ENCODE measurements at places on chromosomes 7 and 10.

DNA sequence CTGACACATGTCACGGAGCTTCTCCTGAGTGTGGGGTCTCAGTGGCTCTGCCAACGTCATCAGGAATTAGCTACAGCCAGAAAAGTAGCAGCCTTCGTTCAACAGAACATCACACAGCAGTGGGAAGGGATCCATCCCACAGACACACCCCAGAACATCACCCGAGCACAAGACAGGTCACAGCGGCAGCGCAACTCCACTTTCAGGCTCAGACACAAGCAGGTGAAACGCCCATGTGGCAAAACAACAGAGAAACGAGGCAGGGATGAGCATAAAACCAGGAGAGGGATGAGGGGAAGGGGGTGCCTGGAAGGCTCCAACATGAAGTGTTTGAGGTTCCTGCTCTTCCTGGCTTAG is 44.8 kb downstream of the CAMK2B start:
- no peak for DNase-seq

DNA sequence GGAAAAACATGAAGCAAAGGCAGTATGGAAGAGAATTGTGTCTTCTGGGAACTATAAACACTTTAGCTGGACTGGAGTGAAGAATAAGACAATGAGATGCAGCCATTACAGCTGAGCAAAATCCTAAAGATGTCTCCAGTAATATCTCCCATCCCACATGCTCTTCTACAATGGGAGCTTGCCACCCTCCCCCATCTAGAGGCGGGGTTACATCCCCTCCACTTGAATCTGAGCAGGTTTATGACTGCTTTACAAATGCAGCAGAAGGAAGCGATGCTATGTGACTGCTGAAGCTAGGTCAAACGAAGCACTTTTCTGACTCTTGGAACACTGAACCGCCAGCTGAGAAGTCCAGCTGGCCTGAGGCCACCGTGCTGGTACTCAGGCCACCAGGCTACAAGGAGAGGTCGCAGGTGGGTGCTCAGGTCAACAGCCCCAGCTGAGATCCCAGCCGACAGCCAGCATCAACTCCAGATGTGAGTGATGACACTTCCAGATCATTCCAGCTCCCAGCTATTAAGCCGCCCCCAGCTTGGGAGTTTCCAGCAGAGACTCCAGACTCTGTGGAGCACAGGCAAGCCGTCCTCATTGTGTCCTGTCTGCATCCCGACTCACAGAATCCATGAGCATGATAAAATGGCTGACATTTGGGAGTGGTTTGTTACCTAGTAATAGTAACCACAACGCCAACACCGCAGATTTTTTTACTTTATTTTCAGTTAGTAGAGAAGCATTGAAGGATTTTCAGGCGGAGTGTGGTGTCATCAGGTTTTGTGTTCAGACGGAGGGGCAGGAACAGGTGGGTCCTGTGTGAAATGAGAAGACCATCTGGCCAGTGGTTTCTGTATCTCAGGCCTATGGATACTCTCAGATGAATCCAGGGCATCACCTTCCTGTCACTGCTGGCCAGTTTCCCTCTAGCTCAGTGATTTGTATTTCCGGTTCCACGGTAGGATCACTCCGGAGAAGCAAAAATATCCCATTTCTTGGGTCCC is 89.3 kb downstream of the NPY start:
- DNase-seq = no peak

DNA sequence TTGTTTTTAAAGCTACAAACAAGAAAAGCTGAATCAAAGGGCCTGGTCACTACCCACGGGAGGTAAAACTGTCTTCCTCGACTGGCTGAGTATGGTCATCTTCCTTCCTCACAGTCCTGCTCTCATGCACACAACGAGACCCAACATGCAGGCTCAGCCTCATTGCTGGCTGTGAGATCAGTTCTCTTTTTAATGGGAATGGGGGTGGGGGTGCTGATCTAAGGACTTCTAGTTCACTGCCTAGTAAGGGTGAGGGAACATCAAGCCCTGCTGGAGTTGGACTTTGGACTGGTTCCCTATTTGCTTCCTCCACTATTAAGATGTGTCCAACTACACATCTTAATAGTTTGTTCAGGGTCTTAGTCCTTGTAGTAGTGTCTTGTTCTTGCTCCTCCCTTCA is 48.2 kb downstream of the ABCB4 start:
- DNase-seq = no peak

DNA sequence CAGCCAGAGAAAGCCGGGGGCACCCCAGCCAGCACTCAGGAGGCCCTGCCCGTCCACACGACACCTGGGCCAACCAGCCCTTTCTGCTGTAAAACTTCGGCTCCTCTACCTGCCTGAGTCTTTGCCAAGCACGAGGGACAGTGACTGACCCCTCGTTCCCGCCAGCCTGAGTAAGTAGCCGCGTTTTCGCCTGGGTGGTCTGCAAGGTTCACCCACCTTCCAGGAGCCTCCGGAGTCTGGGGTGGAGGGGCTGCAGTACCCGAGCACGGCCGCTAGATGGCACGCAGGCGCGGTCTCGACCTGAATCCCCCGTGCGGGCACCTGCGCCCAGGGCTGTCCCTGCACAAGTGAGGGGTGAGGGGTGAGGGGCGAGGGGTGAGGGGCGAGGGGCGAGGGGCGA is 192.7 kb downstream of the PTPRN2 start:
- no peak for DNase-seq

DNA sequence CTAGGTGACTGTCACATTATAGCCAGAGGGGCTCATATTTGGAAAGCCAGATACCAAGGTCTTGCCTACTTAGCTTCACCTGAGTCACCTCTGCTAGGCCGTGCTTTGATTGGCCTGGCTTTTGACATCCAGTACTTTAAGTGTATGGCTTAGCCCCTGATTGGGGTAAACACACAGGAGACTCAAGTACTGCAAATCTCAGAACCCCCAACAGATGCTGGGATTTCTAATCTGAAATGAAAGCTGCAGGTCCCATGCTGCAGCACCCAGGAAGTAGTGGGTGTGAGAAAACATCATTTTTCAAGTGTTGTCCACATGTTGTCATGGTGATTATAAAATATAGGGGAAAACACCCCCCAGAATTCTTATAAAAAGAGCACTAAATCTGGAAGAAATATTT is 76.2 kb downstream of the WIPF3 start:
- DNase-seq = no peak

DNA sequence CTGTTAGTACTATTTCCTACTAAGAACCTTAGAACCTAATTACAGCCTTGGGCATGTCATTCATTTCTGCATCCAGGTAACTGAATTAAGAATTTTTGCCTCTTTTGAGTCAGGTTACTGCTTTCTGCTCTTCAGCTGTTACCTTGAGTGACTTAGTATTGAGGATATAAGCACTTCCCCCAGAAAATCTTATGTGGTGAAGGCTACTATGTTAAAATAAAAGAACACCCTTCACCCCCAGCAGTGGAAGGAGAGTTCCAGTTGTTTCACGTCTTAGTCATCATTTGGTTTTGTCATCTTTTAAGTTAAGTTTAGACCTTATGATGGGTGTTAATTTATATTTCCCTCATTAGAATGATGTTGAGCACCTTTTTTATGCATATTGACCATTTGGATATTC is 82.8 kb downstream of the GLCCI1 start:
- no peak for DNase-seq

- no peak for DNase-seq
Measured at GRCh38 chr7:90843472-90843871, 247.4 kb downstream of the CDK14 start.

DNA sequence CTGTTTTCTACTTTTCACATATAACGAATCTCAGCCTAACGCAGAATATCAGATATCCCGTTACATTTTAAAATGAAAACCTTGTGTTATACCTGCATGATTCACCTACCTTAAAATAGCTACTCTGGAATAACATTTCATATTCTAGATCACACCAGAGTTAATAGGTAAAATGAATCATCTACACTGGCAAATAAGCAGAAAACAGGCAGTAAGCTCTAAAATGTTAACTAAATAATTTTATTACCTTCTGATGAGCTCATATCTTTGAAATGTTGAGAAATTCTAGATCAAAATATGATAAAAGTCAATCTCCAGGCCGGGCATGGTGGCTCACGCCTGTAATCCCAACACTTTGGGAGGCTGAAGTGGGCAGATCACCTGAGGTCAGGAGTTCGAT is 71.3 kb downstream of the CPEB3 start:
- DNase-seq = no peak

GRCh38 chr10:30979956-30980355 is 51.7 kb downstream of the ZNF438 start:
- no peak for DNase-seq

GRCh38 chr10:8726779-8727084 is 672.2 kb downstream of the GATA3 start:
- peak; percentile 26 for DNase-seq

DNA sequence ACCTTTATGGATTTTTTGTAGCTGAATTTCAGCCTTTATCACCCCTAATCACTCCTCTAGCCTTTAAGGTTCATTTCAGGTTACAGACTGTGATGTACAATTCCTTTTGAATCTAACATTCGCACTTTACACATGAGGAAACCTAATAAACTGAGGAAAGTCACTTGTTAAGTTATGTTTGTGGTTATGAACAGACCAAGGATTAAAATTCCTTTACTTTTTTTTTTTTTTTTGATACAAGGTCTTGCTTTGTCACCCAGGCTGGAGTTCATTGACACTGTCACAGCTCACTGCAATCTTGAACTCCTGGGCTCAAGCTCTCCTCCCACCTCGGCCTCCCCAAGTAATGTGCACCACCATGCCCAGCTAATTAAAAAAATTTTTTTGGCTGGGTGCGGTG is 3.6 kb downstream of the MCU start:
- DNase-seq = peak; percentile 15

GRCh38 chr7:118289476-118289875 is 65.0 kb downstream of the ANKRD7 start:
- no peak for DNase-seq

DNA sequence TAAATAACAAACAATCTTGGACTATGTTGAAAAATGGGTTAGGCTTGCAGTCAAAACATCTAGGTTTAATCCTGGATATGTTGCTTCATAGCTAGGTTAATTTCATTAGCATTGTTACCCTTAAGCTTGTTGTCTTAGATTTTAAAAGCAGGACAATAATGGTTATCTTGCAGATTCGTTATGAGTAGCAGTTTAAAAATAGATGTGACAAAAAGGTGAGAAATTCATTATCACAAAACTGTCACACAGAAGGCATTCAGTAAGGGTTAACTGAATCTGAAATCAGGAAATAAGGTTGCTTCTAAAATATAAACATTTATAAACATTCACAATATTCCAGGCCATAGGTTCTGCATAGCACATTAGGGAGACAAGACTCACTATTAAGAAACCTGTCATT is 429.2 kb upstream of the ETV1 start:
- no peak for DNase-seq

DNA sequence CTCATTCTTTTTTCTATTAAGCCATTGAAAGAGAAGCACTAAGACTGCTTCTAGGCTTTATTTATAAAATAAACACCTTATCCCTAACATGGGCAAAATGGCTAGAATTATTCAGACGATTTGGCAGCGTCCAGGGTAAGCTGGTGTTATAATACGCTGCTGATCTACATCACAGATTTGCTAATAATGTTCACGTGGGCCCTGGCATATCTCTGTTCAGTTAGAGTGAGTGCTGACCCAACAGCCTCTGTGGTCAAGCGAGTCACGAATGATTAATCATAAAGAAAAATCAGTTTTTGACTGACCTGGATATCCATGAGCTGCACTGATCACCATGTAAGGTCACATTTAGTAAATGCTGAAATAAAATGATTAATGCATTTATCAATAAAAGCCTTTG is 28.4 kb upstream of the CBLL1 start:
- DNase-seq = peak; percentile 66

DNA sequence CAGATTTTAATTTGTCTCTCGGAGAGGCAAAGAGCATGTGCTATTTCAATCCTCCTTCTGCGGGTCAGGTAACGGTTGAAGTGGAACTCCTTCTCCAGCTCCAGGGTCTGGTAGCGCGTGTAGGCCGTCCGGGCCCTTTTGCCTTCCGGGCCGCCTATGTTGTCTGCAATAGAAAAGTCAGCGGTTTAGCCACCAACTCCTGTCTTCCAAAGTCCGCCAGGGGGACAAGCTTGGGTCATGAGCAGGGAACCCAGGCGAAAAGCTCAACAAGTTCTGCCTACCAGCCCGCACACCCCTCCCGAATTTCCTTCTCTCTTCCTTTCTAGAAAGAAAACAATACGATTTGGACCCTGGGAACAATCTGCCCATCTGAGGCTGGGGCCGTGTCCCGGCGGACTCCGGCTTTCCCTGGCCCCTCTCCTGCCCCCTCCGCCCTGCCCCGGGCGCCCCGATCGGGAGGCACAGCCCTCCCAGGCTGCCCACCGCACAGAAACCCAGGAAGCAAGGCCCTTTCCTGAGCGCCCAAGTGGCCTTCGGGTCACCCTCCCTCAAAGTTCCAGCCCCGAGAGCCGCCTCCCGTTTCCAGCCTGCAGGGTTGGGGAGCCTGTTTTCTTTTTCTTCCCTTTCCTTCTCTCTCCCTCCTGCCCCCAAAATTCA is 1.4 kb downstream of the HOXA5 start:
- no peak for DNase-seq

- DNase-seq = no peak
Measured at GRCh38 chr10:91528080-91528479, 104.8 kb downstream of the PPP1R3C start.

DNA sequence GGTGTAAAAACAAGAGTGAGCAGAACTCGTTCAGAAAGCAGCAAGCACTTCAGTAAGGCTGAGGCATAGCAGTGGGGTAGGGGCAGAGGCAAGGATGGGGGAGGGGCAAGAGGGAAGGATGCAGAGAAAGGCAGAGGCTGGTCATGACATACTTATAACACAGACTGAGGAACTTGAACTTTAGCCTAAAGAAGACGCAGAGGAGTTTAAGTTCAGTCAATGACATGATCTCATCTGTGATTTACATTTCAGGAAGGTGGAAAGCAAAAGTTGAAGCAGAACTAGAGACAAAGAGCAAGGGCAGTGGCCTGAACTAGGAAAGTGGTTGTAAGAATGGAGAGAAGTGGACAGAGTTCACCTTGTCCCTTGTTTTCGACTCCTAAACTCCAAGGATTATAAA is 15.8 kb downstream of the MACC1 start:
- DNase-seq = no peak

GRCh38 chr10:73576178-73576889 is 14.8 kb downstream of the USP54 start:
- DNase-seq = peak; percentile 88

- DNase-seq = no peak
Measured at GRCh38 chr10:132878091-132878729, 64.2 kb downstream of the CFAP46 start.

DNA sequence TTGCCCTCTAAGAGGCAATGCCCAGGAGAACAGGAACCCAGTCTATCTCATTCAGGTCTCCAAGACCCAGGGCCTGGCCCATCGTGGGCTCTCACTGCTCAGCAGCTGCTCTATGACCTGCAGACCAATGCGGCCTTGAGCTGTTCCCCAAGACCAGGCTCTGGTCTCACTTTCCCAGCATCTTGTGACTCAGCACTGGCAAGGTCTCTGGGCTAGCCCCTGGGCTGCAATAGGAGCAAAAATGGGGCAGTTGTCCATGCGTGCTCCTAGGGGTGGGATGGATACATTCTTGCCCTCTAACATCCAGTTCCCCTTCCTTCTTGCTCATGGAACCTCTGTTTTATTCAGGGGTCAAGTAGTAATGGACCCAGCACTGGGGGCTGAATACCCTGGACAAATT is 13.5 kb downstream of the GCK start:
- no peak for DNase-seq

All from amniotic epithelial cell (primary cell).